Nucleus accumbens (tissue), 56 donors: ENCODE measurements at places on chromosomes 3 and 15.

DNA sequence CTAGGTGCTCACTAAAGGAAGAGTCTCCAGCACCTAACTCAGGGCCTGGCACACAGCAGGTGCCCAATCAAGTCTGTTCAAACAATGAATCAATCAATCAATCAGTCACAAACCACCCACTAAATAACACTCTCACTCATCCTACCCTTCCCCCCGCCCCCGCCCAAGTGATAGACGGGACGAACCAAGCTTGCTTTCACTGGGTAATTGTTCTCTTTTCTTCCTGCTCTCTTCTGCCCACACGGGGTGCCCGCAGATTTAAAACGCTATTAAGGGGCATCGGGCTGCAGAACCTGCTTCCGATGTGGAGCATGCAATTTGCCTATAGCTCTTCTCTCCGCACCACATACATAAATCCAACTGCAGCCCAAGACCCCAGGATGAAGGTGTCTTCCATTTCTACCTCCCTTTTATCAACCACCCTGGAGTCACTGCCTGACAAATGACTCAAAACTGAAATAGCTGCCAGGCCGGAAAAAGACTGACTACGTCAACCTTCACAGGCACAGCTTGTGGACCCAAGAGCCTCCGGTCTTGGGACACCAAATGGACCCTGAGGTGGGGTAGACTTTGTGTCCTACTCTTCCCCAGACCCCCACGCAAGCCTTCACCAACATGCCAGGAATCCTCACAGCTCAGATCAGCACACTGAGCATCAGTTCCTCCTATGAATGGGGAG is 1.7 kb downstream of the KLHL25 start:
- no peak for DNase-seq

DNA sequence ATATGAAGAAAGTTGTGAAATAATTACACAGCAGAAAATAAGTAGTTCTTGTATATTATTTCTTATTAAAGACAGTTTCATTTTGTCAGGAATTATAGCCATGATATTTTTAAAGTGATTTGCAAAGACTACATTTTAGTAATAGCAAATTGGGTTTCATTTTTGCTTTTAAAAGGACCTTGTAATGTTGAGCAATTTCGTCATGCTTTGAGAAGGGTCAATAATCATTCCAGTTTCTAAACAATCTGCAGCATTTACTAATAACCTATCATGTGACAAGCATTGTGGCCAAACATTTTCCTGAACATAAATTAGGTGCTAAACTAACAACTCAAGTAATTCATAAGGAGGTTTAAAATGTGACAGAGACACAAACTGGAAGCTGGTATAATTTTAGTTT is 214.4 kb upstream of the CBLB start:
- DNase-seq = no peak

GRCh38 chr15:85688711-85689110 is 106.0 kb downstream of the KLHL25 start:
- no peak for DNase-seq

- no peak for DNase-seq
Observed at GRCh38 chr3:160125258-160125657, 100.0 kb upstream of the C3orf80 start.

GRCh38 chr15:60137711-60138396 is 133.7 kb downstream of the FOXB1 start:
- DNase-seq = no peak

DNA sequence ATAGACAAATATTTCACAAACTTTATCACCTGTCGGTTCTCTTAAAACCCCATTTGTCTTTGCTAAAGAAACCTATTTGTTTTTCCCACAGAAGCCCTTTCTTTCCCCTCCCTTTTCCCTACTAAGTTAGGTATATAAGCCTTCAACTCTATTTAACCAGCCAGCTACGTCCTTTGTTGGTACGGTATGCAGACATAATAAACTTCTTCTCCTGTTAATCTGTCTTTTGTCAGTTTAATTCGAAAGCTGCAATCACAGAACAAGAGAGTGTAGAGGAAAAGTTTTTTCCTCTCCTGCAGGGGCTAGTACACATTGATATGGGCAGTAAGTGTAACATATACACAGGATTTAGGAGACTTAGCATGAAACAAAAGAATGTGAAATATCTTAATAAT is 21.9 kb upstream of the C15orf39 start:
- no peak for DNase-seq

DNA sequence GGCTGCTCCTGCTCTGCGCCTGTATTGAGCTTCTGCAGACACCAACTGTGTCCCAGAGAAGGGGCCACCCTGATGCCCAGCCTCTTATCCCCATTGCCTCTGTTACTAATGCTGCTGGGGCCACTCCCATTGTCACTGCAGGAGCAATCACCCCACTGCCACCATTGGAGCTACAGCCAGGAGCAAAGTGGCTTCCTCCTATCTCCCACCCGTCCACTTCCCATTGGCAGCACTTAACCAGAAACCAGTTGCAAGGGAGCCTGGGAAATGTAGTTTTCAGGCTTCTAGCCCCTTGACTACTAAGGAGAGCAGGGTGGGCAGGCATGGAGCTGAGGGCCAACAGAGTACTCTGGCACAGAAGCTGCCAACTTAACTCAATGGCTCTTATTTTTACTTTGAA is 55.9 kb upstream of the KLF13 start:
- no peak for DNase-seq
